ENCODE measurements at places on chromosomes 2 and 18.

GRCh38 chr2:42504364-42505230 is 10.8 kb upstream of the KCNG3 start:
- no peak for DNase-seq

DNA sequence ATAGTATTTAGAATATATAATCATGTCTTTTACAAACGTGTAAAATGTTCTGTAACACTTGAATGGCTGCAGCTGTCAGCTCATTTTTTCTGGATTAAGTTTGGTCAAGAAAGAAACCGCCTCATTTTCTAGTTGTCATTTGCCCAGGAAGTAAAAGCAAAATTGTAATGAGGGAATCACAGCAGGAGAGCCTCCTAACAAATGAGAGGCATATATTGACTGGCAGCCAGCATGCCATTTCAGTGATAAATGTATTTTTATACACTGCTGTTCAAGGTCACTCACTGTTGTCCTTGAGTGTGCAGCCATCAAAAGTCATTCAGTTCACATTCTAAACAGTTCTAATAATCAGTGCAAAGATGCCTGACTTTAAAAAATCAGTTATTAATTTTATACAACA is 144.3 kb upstream of the BOD1L2 start:
- no peak for DNase-seq

GRCh38 chr18:78904179-78904531 is 75.5 kb upstream of the SALL3 start:
- DNase-seq = no peak

GRCh38 chr18:10525371-10525691 is 496 bp upstream of the NAPG start:
- DNase-seq = no peak

- no peak for DNase-seq
These were observed 114.7 kb downstream of the NDUFA10 start for GRCh38 chr2:239910404-239910803.

- DNase-seq = no peak
These were observed 886.5 kb downstream of the CNTNAP5 start for GRCh38 chr2:124911560-124911959.

- no peak for DNase-seq
These were observed 31.7 kb downstream of the IL37 start for GRCh38 chr2:112942654-112943002.

- DNase-seq = no peak
These were observed 98.6 kb downstream of the GALNT1 start for GRCh38 chr18:35680139-35680551.

DNA sequence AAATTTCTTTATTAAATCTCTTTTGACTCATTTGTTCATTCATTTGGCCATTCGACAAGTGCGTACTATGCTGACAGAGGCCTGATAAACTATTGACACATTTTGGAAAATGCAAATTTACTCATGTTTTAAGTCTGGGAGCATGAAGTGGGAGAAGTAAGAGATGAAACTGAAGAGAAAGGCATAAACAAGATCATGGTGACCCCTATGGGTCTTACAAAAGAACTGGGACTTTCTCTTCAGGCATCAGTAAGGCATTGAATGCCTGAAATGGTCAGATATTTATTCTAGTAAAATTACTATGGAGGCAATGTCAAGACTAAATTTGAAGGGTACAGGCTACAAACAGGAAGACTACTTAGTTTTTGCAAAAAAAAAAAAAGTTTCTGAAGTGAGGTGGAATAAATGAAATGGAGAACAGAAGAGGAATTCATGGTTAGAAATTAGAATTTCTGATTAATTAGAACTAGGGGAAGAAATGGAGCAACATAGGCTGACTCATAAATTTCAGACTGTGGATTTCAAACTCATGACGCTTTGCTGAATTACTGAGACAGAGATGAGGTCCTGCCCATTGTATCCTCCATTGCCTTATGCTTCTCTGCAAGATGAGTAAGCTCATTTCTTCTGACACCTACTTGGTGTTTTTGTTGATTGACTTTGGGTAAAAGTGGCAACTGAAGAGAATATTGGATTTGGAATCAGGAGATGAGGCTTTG is 32.7 kb downstream of the VSNL1 start:
- no peak for DNase-seq

DNA sequence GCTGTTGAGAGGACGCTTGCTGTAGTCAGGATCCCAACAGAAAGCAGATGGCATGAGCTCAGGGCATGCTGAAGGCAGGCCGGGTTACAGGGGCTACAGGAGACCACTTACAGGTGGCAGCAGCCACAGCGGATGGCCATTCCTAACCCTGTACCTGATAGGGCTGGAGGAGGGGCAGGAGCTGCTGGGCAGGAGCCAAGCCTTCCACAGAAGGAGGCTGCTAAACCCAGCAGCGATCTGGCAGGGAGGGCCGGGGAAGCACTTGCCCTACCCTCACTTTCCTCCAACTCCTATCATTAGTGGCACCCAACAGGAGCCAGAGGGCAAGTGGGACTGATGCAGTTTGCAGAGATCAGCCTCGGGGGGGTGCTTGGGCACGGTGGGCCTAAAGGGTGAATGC is 2.0 kb downstream of the ASB18 start:
- DNase-seq = no peak

GRCh38 chr18:54357082-54357659 is 487 bp downstream of the STARD6 start:
- no peak for DNase-seq

GRCh38 chr2:120604767-120605166 is 130.9 kb upstream of the GLI2 start:
- DNase-seq = no peak

Measured in activated gamma-delta T cell (primary cell).